Stimulated activated CD8-positive, alpha-beta memory T cell treated with anti-CD3 and anti-CD28 coated beads, Interleukin-7, amount 100 ng/mL, for 1 hour (primary cell): ENCODE measurements at places on chromosomes 3 and 15.

DNA sequence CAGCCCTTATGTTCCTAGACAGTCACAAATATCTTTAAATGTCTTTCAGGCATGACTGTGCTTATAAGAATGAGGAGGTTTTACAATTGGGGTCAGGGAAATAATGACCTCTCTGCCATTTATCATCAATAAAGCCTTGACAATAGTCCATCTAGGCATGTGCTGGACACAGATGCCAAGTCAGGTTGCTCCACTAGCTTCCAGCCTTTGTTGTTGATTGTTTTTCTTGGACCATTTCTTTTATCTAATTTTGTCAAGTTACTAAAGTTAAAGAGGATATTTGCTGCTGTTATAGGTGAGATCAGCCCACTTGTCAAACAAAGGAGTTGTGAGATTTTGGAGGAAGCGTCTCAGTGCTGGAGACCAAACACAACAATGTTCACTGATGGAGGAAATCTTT is 628.0 kb downstream of the ROBO2 start:
- DNase-seq, result no peak

DNA sequence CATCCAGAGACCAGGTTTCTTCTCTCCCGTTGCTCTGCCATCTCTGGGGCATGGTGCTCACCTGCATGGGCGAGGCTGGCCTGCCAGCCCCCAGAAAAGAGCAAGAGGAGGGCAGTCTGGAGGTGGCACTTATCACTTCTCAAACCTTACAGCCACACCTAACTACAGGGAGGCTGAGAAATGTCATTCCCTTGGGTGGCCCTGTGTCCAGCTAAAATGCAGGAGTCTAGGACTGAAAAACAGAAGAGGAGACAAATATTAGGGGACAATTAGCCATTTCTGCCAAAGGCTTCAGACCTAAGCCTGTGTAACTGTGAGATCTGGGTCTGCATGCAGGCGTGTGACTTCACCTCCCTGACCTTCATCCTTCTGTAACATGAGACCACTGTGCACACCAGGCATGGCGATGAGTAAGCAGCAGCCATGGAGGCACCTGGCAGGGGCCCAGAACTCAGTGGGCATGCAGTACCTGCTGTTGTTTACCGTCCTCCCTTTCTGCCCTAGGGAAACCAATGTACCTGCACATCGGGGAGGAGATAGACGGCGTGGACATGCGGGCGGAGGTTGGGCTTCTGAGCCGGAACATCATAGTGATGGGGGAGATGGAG is 83.4 kb downstream of the MESD start:
- DNase-seq, result no peak

DNA sequence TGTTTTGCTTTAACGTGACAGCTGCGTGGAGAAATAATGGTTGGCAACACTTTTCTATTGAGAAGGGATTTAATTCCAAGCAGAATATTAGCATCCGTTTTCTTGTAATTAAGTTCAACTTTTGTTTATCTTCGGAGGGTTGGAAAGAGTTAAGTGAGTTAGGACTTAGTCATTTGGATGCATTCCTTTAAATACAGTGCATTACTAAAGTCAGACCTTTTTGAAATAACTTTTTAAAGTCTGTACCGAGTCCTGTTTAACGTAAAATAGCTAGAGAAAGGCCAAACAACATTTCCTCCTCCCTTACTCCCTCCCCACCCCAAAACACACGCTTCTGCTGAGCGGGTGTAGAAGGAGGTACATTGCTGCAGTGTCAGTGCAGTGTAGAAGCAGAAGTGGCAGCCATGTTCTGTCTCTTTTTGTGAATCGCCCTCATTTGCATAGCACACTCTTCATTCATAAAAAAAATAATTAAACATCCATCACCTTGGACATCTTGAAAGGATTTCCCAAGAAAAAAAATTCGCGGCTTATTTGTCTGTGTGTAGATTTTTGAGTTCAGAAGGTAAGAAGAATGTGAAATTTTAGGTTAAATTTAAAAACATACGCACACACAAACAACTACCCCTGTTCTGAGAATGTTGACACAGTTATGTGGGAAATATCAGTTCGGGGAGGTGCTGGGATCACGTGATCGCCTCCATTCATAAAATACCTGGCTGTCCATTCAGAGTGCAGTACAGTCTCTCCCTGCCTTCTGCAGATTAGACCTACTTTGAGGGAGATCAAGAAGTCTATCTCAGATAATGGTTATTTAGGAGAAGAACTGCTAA is 1.6 kb downstream of the SPRED1 start:
- DNase-seq, result no peak

DNA sequence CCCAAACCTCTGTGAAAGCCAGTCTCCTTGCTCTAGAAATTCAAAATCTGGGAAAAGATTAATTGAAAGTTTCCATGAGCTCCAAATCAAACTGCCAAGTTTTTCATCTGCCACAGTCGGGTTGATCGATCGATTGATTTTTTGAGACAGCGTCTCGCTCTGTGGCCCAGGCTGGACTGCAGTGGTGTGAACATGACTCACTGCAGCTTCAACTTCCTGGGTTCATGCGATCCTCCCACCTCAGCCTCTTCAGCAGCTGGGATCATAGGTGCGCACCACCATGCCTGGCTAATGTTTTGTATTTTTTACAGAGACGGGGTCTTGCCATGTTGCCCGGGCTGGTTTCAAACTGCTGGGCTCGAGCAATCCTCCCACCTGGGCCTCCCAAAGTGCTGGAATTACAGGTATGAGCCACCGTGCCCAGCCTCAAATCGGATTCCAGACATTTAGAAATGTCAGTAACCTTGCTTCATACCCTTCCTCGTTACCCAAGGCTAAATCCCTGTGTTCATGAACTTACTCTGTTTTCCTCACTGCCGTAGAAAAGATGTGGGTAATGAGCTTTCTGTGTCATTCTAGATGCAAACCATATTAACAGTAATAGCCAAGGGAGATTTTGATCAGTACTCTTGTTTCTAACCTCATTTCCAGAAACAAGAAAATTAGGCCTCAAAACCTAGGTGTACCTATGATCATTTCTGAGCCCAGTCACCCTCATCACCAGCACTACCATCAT is 105.9 kb upstream of the AKAP13 start:
- DNase-seq, result no peak

GRCh38 chr15:87563869-87564268 is 692.7 kb downstream of the NTRK3 start:
- no peak for DNase-seq
